Fibroblast of skin of left biceps (primary cell): ENCODE measurements at places on chromosomes 5 and 9.

DNA sequence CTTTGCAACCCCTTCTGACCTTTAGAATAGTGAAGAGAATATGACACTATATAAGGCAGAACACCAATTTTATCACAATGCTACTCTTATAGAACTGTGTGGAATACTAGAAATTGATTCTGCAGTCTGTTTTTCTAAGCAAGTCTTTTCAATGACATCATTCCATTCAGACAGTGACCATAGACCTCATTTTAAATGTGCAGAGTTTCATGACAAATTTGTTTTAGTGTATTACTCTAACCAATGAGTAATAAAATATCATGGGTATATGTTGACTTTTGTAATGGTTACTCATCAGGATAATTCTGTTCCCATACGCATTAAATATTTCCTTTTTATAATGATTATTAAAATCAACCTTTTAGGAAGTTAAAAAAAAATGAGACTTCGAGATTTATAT lies 219.9 kb downstream of the COX7C start:
- no peak for DNase-seq

GRCh38 chr5:34915856-34916192 lies 313 bp downstream of the BRIX1 start:
- no peak for DNase-seq

DNA sequence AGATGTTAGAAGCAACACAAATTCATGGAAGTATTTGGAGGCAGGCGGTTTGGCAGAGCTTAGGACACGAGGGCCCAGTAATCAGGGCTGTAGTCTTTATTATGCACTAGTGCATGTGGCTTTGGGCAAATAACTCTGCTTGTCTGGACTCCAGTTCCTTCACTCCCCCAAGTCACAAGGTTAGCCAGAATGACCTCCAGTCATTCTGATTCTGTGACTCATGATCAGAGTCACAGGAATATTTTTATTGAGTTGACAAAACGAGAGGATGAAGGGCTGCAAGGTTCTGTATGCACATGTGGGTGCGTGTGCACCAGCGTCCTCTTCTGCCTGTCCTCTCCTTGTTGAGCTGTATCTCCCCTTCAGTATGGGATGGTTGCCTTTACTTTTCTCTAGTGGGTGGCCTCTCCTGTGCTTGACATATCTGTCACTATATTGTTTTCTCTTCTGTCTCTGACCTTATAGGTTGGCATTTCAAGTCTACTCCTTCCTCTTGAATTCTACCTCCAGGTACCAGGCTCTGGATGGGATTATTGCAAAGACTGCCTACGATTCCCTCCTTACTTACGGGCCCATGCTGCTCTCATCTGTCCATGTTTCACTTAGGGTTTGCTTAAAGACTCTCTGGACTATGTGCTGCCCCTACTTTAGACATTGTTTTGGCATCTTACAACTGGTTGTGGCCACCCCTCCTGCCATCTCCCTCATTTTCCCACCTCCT lies 94.6 kb downstream of the KDM4C start:
- no peak for DNase-seq

GRCh38 chr9:14722391-14723035 lies at the start of gene CER1:
Gene CER1 (minus strand): TSS chr9:14722733. CDS start chr9:14722672, 61 bp downstream.
- no peak for DNase-seq

DNA sequence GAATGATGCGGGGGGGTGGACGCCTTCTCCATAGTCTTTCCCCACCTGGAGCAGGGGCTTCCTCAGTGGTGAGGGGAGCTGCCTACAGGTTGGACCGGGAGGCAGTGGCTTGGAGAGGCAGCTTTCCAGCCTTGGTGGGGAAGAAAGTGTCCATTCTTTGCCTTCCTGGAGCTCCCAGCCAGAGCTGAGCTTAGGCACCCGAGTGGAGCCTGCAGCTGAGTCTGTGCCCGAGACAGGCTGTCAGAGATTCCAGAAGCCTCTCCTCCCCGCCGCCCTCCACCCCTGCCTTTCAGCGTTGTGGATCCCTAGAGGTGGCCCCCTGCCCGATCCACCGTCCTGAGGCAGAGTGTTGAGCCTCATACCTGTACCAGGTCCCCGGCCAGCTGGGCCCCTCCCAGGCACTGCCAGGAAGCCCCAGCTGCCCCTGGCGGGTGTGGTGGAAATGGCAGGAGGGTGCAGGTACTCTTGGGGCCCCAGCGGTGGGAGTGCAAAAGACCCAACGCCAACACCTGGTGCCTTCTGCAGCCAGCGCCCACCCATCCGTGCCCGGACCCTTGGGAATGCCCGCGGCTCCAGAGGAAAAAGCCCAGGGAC lies 112.0 kb downstream of the RXRA start:
- DNase-seq, result no peak
